IMR-90 (cell line): ENCODE measurements at places on chromosomes 5 and 9.

GRCh38 chr5:168885324-168886120 lies 306.4 kb upstream of the PANK3 start:
- DNase-seq, result no peak

GRCh38 chr9:106941916-106942315 lies 79.0 kb downstream of the ZNF462 start:
- DNase-seq, result no peak

DNA sequence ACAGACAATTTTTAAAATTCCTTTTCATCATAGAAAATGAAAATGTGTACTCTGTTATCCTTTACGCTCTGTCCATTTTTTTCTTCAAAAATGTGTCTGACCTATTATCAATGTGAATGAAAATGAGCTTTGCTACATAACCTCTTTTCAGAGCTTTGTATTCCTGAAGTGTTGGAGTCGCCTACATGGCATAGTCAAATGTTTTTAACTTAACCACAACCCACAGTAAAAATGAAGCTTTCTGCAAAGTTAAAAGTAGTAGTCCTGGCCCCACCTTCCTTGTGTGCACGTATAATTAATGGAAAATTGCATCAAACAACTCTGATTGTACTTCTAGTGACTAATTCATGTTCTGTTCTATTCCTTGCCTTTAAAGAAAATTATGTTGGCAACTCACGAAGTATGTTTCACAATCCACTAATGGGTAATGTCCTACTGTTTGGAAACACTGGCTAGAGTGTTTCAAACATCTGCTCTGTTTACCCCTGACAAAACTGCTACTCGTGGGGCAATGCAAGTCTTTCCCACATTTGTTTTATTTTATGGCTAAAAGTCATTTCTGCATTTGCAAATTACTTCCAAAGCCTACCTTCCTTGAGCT lies 18.6 kb upstream of the PSAT1 start:
- DNase-seq, result peak; percentile 82

DNA sequence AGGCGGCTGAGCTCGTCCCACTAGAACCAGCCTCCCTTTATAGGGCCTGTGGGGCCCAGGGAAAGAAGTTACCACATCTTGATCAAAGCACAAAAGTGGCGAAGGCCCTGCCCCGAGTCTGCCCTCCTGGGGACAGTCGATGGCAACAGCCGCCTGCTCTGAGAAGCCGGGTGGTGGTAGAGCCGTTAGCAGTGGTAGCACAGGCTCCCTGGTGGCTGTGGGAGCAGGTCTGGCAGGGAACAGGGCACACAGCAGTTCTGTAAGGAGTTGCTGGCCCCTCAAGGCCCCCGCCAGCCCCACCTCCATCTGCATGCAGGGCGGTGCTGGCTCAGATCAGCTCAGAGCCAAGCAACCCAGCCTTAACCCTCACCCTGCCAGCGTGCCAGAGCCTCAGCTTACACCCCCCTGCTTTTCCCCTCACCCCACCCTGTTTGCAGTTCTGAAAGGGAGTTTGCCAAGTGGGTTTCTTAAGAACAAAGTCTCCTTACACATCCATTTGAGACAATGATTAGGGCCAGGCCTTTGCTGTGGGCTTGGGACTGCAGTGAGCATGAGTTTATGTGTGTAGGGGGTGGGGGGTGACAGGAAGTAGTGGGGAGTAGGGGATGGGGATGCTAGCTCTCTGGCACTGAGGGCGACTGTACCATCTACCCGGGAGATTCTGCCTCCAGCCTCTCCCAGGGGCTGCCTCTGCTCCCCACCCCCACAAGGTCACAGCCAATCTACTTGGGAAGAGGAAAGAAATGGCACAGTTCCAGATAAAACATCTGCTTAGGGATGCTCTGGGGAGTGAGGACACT lies 11.8 kb downstream of the ACSL6 start:
- no peak for DNase-seq

GRCh38 chr9:27247756-27248155 lies 49.2 kb downstream of the EQTN start:
- peak; percentile 59 for DNase-seq

DNA sequence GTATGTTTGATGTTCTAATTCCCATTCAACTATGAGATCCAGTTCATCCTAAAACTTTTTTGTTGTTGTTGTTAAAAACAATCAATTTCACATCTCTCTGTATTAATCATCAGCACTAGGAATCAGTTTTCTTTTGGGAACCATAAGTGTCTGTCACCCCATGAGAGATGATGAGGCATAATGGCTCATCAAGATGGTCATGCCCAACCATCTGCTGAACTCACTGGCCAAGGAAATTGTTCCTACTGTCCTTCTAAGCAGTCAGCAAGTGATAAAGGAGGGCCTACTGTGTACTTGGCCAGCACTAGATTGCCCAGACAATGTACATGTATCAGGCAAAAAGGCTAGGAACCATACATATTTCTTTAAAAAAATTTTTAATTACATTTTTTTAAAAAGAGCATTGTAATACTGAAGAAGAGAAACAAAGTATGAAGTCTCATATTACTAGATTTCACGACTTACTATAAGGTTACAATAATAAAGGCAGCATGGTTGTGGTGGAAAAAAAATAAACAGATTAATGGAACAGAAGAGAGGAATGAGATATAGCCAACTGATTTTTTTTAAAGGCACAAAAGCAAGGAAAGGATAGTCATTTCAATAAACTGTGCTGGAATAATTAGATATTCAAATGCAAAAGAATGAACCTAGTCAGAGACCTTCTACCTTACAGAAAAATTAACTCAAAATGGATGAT lies 458.3 kb downstream of the SPOCK1 start:
- DNase-seq, result peak; percentile 24

DNA sequence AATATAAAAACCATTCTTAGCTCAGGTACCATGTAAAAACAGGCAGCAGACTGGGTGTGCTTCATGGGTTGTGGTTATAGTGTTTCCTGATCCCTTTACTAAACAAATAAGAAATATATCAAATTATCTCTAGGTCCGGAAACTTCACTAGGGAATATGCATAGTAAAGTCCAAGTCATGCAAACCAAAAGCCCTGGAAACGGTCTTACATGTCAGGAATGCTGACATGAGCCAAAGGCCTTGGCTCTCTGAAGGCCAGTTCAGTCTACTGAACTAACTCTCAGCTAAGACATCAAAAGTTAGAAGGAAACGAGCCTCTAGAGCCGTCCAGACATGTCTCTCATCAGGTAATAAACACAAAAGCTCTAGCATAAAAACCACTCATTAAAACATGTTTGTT lies 778.9 kb upstream of the ZNF608 start:
- no peak for DNase-seq

GRCh38 chr5:12467799-12468198 lies 563.6 kb upstream of the CTNND2 start:
- DNase-seq, result no peak

GRCh38 chr9:18684593-18685317 lies 210.8 kb downstream of the ADAMTSL1 start:
- no peak for DNase-seq

GRCh38 chr9:135297456-135298075 lies 182.0 kb upstream of the PPP1R26 start:
- DNase-seq, result no peak

- DNase-seq, result no peak
Observed at GRCh38 chr9:85014292-85014691, 344.8 kb downstream of the NTRK2 start.
